Stimulated activated CD4-positive, alpha-beta T cell treated with anti-CD3 and anti-CD28 coated beads, Interleukin-12 subunit alpha, Interleukin-12 subunit beta, amount 100 ng/mL, for 24 hours (primary cell): ENCODE measurements at places on chromosomes 7 and 10.

DNA sequence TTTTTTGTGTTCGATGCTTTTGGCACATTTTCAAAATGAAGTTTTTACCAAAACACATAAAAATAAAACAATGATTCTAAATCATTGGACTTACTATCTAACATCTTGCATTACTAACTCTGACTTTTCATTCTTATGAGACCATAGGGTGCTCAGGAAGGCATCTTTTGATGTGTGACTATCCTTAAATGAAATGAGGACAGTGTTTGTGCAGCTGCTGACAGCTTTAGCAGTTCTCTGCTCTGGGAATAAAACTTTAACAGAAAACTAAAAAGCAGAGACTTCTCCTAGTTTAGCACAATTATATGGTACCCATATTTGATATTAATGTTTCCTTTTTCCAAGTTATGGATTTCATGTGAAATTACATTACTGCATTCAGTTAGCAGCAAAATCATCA, 471.6 kb downstream of the ARL4A start:
- DNase-seq: no peak

GRCh38 chr10:95414844-95415485, 124.2 kb upstream of the PDLIM1 start:
- DNase-seq: no peak

GRCh38 chr10:93199191-93199751, 125.6 kb downstream of the CYP26A1 start:
- no peak for DNase-seq

- DNase-seq: no peak
These were observed 27.1 kb downstream of the COPG2 start for GRCh38 chr7:130641497-130641896.

DNA sequence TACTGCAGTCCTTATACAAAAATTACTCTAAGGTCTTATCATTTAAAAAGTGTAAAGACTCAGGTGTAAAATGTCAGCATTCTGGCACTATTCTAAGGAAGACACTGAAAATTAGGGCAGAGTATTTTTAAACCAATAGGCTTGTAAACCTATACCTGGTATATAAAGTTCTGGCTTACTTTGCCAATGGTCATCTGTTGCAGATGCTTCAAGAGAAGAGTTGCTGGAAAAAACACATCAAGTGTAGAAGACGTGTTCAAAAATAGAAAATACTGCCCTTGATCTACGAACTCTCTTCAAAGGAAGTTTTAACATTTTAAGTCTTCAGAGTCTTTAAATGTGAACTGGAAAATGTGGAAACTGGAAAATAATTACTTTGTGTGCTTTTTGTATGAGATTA, 23.9 kb downstream of the NT5C3A start:
- no peak for DNase-seq

DNA sequence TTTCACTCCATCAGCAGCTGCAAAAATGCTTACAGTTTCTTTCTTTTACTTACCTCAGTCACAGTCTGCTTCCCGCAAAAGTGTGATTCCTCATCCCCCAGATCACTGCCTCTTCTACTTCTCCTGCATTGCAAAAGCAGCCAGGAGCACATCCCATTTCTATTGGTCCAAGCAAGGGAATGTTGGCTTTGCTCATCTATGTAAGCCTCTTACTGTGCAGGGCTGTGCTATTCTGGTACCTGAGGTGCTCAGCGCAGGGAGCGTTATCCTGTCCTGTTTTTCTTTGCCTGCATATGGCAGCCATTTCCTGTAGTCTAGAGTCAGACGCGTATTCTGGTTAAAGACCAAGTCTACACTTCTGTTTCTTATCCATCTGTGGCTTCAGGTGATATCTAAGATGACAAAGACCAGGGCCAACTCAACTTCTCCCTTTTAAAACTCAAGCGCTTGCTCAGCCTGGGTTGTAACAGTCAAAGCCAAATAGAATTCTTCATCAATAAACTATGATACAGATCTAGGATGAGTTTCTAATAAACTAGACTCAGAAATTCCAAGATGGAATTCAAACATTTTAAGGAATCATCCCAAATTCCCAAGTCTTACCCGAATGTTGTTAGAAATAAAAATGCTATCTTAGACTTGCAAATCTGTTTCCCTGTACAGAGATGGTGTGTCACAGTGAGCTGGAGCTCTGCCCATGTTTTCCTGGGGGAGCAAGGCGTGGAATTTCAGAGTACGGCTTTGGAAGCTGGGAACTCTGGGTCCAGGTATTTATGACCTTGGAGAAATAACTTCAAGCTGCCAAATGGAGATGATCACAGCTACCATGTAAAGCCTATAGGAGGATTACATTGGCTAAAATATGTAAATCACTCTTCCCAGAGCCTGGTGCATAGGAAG, 6.1 kb upstream of the RBM17 start:
- DNase-seq: no peak

GRCh38 chr7:21920936-21921335, 24.8 kb downstream of the CDCA7L start:
- no peak for DNase-seq

GRCh38 chr7:73831584-73831833, 713 bp downstream of the CLDN4 start:
- no peak for DNase-seq

DNA sequence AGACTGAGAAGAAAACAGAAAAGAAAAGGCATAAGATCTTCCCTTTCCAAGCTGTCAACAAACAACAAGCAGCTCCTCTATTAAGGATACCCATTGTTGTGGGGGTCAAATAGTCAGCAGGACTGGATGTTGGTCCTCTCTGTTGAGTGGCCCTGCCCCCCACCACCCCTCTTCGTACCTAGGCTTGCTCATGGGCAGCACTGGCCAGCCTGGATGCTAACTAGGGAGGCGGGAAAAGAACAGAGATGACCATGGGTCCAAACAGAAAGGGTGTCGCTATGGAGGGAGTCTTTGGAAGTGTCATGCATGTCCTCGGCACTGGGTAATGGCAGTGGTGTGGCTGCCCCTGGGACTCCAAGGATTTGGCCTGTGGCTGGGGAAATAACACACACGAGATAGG, 45.6 kb downstream of the SPDYE5 start:
- no peak for DNase-seq

DNA sequence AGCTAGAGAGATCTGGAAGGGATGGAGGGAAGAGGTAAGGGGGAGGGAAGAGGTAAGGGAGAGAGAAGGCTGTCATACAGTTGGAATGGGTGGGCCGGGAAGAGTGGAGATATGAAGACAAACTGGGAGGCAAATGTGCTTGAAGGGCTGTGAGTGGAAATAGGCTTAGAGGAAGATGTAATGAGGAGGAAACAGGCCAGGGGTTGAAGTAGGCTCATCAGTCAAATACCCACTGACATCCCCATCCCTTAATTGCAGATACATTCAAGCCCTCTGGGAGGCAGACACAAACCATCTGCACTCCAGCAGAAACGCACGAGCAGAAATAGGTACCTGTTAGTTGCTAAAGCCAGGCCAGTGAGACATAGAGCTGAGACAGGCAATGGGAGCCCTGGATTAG, 2.1 kb downstream of the SYNPO2L start:
- no peak for DNase-seq

DNA sequence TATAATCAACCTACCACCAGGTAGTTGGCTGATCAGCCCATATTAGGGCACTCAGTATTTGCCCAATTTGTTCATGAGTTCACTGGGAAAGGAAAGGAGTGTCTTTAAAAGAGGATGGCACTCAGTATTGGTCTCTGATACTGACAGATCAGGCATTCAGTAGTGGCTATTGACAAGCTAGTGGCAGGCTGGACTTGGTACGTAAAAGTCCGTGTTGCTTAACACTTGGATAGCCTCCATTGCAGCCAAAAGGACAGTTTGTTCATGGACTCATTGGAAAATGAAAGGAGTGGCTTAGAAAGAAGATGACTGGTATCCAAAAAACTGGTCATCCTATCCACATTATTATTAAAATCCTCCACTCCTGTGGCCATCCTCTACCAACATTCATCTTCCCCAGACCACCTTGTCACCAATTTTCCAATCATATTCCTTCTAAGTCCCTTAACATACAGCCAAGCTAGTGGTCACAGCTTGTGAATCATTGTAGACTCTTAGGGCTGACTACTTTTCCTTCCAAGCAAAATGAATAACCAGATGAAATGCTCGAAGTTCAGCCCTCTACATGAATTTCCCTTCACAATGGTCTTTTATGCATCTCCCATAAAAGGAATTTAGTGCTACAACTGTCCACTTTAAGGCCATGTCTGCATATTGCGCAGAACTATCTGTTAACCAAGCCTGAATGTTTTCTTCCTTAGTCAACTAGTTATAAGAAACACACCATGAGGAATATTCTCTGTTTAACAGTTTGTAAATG, 78.6 kb upstream of the MAGI2 start:
- DNase-seq: no peak

DNA sequence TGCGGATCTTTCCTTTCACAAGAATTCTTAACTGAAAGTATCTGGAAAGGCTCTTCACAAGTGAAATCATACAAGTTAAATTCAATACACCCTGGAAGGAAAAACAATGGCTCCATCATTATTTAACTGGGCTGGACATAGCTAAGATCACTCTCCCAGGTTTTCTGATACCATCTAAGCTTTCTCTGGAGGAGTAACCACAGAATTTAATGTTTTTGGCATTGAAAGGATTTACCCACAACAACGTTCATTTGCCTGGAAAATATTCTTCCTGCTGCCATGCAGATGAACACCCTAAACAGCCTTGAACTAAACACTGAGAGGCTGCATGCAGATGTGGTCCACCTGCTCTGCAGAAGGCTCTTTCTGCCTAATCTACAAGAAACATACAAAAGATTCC, 4.3 kb downstream of the NEBL start:
- DNase-seq: no peak

GRCh38 chr7:47371317-47371716, 210.6 kb downstream of the TNS3 start:
- DNase-seq: no peak

DNA sequence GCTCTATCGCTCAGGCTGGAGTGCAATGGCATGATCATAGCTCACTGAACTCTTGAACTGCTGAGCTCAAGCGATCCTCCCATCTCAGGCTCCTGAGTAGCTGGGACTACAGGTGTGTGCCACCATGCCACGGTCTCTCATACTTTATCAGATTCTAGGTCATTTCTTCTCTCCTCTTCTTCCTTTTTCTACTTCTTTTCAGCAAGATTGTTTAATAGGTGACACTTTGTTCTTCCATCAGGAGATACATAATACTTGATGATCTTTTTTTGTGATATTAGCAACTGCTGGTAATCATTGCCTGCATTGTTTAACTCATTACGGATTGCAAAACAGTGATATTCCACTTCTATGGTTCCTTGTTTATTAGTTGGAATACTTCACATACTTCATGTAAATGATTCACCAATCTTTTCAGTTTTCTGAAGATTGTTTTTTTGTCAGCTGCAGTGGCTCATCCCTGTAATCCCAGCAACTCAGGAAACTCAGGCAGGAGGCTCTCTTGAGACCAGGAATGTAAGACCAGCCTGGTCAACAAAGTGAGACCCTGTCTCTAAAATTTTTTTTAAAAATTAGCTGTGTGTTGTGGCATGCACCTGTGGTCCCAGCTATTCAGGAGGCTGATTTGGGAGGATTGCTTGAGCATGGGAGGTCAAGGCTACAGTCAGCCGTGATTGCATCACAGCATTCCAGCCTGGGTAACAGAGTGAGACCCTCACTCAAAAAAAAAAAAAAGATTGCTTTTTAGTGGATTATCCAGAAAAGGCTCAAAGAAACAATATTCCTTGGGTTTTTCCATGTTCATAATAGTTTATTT, 36.2 kb upstream of the CHST3 start:
- DNase-seq: no peak

- DNase-seq: no peak
These were observed 127.6 kb downstream of the SLC16A9 start for GRCh38 chr10:59582058-59582457.

DNA sequence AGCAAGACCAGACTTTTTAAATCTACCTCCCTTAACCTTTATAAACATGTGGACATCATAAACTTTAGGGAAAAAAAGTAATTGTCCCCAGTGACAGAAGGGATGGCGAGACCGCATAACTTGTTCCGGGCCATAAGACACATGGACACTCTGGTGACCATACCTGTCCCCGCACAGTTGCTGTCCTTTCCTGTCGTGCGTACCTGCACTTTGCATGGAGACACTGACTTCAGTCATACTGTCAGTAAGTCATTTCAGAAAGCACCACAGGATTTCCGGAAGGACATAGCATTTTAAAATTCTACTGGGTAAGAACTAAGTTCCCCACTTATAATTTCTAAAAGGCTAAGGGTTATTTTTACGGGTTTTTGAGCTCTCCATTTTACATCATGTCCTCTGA, 120.9 kb downstream of the CREB5 start:
- no peak for DNase-seq

DNA sequence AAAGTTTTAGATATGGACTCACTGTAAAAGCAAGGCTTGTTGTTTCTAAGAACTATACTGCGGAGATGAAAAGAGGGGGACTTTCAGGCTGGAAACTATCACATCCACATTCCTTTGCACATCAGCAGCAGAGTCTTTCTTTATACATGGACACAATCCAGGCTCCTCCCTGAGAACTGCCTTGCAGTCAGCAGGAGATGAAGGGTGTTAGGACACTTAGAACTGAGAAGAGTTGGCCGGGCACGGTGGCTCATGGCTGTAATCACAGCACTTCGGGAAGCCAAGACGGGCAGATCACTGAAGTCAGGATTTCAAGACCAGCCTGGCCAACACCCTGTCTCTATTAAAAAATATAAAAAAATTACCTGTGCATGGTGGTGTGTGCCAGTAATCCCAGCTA, 9.7 kb upstream of the GARS1 start:
- no peak for DNase-seq

- no peak for DNase-seq
These were observed 240.8 kb downstream of the ADK start for GRCh38 chr10:74391786-74392185.

DNA sequence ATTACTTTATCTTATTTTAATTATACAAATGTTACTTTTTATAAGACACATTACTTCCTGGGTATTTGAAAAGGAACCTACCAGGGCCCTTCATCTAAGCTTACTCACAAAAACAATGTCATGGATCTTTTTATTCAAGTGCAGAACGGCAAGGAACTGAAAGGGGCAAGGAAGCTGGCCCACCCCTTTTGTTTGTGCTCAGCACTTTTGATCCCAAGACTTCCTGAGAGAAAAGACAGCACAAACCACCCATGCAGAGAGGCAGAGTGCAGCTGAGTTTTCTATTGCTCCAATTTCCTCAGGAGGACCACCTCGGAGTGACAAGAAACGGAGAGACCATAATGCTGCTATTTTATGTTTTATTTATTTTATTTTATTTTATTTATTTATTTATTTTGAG, 232.0 kb upstream of the NRP1 start:
- DNase-seq: no peak

GRCh38 chr10:124657806-124658205, 86.4 kb downstream of the FAM53B start:
- DNase-seq: no peak

- no peak for DNase-seq
These were observed 29.2 kb downstream of the DLD start for GRCh38 chr7:107920048-107920772.

DNA sequence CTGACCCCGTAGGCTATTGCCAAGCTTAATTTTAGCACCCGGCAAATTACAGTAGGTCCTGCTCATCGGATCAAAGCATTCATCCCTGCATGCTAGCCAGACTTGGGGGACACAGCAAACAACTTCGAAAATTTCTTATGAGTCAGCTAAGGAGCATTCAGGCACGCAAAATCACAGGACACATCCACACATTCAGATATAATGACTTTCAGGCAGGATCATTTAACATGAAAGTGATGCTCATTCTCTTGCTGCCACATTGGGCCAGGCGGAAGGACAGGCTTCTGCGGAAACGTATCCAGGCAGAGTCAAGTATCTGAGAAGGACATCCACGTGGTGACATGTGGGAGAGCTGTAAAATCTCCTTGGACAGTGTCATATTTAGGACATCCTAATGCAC, 474.0 kb upstream of the NRP1 start:
- DNase-seq: no peak

GRCh38 chr10:110500515-110500905, 2.8 kb downstream of the DUSP5 start:
- DNase-seq: no peak
